ENCODE measurements at places on chromosomes 2 and 18. TPM values are rescaled to one million over a fixed set of nuclear protein-coding genes. Genes with fewer than 3 reads are reported as not detected.

The OTX1 gene
- total RNA-seq: 0.41 TPM

The BBS5 gene
- 2.0 TPM for total RNA-seq

The STK39 gene
- total RNA-seq: 35.3 TPM

The INPP5D gene
- total RNA-seq: 0.84 TPM

The ACVR1C gene
- not detected for total RNA-seq

The GREB1 gene
- total RNA-seq: 3.4 TPM

The PIEZO2 gene
- 1.8 TPM for total RNA-seq

The CDH7 gene
- total RNA-seq: not detected

The PRSS56 gene
- not detected for total RNA-seq

The CDCA7 gene
- 7.5 TPM for total RNA-seq

The OR6B2 gene
- total RNA-seq: not detected
